ENCODE measurements at places on chromosomes 5 and 9.

- DNase-seq, result no peak
These were observed 19.4 kb downstream of the NR2F1 start for GRCh38 chr5:93602241-93603077.

DNA sequence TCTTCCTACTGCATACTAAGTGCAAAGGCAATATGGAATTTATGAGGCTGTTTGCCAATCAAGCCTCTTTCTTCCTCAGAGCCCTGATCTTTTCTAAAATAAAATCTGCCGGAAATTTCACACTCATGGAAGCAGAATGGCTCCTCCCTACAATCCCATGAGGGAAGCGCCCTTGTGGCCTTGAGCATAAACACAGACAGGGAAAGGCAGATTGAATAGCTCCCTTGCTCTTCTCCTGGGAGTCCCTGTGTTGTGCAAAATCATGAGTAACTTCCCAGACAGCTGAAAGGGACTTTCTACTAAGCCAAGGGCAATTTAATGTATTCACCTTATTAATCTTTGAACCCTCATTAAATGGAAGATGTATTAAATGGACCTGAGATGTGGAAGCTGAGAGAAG is 226.1 kb upstream of the PIK3R1 start:
- DNase-seq, result no peak

- no peak for DNase-seq
These were observed 11.2 kb downstream of the GPX3 start for GRCh38 chr5:151031554-151031953.

GRCh38 chr9:2639786-2640185 is 18.2 kb downstream of the VLDLR start:
- DNase-seq, result no peak

- no peak for DNase-seq
These were observed 96.5 kb downstream of the XRCC4 start for GRCh38 chr5:83173826-83174225.

- DNase-seq, result no peak
These were observed 203.9 kb upstream of the RASEF start for GRCh38 chr9:83266666-83267496.

GRCh38 chr5:158752656-158752973 is 347.1 kb downstream of the EBF1 start:
- DNase-seq, result no peak

DNA sequence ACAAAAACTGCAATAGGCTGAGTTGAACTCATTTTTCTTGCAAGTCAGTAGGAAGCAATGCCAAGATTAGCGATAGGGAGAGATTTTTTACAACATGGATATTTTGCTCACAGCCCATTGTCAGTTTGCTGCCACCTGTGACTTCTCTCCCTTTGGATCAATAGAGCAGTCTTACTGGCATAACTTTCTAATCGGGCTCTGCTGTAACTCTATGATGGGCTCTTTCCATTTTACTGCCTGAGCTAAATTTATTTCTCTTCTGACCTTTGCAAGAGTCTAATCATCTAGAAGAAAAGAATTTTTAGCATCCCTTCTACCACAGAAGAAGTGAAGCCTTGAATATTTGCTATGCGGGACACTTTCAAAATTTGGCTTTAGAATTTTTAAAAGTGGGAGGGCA is 53.6 kb upstream of the SGCD start:
- no peak for DNase-seq

GRCh38 chr5:671459-672328 is 21.5 kb downstream of the TPPP start:
- DNase-seq, result no peak

- no peak for DNase-seq
These were observed 5.8 kb upstream of the KLHL3 start for GRCh38 chr5:137741718-137742117.

DNA sequence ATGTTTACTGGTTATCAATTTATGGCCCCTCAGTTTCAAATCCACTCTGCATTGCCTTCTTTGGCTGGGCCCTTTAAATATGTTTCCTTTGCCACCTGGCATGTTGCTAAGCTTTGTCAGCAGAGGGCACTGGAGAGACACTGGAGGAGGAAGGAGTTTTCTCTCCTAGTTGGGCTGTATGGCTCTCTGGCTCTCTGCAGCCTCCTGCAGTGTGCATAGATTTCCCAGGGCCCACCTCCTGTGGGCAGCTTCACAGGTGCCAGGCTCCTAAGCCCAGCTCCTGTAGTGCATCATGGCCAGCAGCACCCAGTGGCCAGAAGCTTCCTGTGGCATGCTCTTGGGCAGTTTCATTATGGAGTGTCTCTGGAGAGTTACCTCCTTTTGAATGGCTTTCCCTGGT is 23.3 kb downstream of the CAVIN4 start:
- peak; percentile 41 for DNase-seq

- peak; percentile 94 for DNase-seq
These were observed 90.0 kb downstream of the PRRT1B start for GRCh38 chr9:131635285-131635684.

DNA sequence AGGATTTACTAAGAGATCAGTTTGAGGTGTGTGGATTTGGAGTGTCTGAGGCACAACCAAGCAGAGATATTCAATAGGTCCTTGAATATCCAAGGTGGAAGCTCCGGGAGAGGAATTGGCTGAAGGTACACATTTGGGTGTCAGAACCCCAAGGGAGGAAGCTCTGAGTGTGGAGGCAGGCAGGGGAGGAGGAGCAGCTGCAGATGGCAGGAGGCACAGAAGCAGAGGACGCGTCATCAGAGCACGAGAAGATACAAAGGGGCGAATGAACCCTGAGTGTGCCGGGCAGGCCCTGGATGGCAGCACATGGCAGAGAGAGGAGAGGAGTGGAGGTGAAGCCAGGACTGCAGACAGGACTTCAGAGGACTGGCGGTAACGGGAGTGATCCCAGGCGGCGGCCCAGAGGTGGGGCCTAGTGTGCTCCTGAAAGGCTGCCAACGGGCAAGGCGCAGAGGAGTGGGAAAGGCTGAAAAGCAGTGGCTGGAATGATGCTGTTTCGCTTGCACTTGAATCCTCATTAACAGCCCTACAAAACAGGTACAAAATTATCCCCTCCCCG is 179.8 kb downstream of the FANCC start:
- DNase-seq, result no peak

DNA sequence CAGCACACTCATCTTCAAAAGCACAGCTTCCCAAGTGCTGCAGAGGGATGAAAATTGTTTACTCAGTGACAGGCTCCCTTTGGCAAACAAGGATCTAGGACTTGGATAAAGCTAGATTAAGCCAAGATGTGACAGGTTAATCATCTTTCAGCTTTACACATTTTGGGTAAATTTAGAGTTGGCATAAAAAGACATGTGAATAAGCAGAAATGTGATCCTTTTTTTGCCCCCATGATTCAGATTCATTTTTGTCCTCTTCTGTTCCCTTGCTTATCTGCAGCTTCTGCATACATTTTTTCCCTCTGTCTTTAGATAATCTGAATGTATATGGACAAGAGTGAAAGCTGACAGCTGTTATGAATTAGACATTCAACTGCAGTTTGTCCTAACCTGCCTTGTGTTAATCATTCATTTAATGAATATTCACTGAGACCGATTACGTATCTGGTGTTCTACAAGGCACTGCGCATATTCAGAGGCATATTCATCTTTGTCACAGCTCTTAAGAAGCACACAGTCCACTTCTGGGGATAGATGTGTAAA is 19.6 kb downstream of the ADAMTSL1 start:
- DNase-seq, result no peak

Measured in HFF-Myc (cell line).